ENCODE measurements at places on chromosomes 7 and 10.
A peak's percentile ranks its signal among the peaks of the same experiment; 100 is the strongest.

- H3K4me1 ChIP-seq: no peaks in the 10 kb centered on the region
- H3K4me3 ChIP-seq: no peak overlapping the region
- peak; percentile 62 for DNase-seq
- no peaks in the 10 kb centered on the region for H3K27me3 ChIP-seq
- no peaks in the 10 kb centered on the region for H3K36me3 ChIP-seq
Measured at GRCh38 chr7:23863209-23863787, 153.3 kb downstream of the STK31 start.

- no peak overlapping the region for H3K4me3 ChIP-seq
- no peak for DNase-seq
- H3K36me3 ChIP-seq: no peaks in the 10 kb centered on the region
- no peaks in the 10 kb centered on the region for H3K27me3 ChIP-seq
- H3K4me1 ChIP-seq: peaks cover 20% of the 10 kb centered on the region
Measured at GRCh38 chr10:24210501-24210900, 1.6 kb downstream of the KIAA1217 start.

- DNase-seq: no peak
- peak overlapping the region; percentile 43 for H3K27ac ChIP-seq
- no peaks in the 10 kb centered on the region for H3K4me1 ChIP-seq
- H3K36me3 ChIP-seq: no peaks in the 10 kb centered on the region
Measured at GRCh38 chr7:150515248-150516147, 826 bp downstream of the GIMAP7 start.

DNA sequence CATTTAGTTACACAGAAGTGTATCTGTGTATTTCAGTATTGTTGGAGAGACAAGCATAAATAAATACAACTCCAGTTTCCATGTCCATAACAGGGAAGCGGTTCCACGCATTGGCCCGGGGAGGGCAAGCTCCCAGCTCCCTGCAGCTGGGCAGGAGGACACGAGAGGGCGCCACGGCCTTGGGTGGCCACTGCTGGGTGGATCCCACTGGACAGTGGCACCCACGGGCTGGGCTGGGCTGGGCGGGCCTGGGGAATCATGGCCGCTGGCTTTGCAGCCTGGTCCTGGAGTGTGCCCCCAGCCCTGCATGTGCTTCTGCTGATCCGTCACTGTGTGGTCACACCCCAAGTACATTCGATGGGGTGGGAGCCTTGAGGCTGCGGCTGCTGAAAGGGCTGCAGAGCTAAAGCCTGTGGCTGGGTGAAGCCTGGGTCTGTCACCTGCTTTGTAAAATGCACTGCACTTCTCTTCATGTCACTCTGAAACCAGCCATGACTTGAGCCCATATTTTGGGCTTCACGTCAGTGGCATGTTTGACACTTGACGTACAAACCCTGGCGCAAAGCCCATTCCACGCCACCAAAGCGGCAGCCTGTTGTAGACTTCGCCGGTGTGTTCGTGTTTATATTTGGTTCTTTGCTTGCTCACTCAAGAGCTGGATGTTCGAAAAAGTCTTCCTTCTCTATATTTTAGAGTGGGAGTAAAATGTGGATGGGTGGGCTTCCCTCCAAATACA is 27.5 kb downstream of the LRRC27 start:
- no peaks in the 10 kb centered on the region for H3K27me3 ChIP-seq
- H3K4me3 ChIP-seq: no peak overlapping the region
- DNase-seq: no peak
- no peak overlapping the region for H3K27ac ChIP-seq
- H3K4me1 ChIP-seq: peaks cover 2% of the 10 kb centered on the region

DNA sequence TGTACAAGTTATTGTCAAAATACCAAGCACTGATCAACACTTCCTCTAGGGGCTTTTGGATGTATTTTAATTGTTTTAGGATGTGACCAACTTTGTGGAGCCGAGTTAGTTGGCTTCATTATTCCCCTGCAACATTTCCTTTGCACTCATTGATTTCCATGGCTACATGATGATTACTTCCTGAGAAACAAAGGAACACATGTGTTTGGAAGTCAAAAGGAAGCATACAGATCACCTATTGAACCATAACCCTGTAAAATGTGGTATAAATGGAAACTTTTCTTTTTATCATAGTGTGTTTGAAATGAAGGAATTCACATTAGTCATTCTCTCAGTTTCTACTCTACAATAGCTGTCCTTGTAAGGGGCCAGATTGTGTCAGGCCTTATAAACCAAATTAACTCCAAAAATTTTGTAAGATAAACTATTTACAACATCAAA is 32.2 kb upstream of the EXOC6 start:
- H3K36me3 ChIP-seq: no peaks in the 10 kb centered on the region
- peak; percentile 56 for DNase-seq
- H3K27ac ChIP-seq: no peak overlapping the region

- H3K36me3 ChIP-seq: no peaks in the 10 kb centered on the region
- peak overlapping the region; percentile 92 for H3K27ac ChIP-seq
- DNase-seq: peak; percentile 62
- H3K4me3 ChIP-seq: peak overlapping the region; percentile 98
- H3K27me3 ChIP-seq: no peaks in the 10 kb centered on the region
- peaks cover 13% of the 10 kb centered on the region for H3K4me1 ChIP-seq
Measured at GRCh38 chr7:140478246-140479061, 851 bp downstream of the MKRN1 start.

GRCh38 chr10:70956029-70956759 is 67.8 kb upstream of the PCBD1 start:
- no peak for DNase-seq
- H3K4me1 ChIP-seq: no peaks in the 10 kb centered on the region
- no peaks in the 10 kb centered on the region for H3K27me3 ChIP-seq
- H3K4me3 ChIP-seq: no peak overlapping the region

DNA sequence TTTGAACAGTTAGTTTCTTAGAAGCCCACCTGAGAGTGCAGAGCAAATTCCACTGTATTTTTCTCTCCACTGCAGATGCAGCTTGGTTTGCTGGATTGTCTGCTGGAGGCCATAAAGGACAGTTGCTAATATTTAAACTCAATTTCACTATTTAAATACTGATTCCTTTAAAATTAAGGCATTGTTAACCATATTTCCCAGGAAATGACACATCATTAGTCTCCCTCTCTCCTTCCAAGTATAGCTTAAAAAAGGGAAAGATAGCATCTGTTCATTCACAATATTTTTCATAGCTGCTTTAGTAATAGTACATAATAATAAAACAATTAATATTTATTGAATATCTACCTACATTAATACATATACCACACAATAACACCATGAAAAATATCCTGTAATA is 252.9 kb downstream of the HGF start:
- H3K27me3 ChIP-seq: no peaks in the 10 kb centered on the region
- no peaks in the 10 kb centered on the region for H3K4me1 ChIP-seq
- no peak overlapping the region for H3K27ac ChIP-seq
- DNase-seq: peak; percentile 20

DNA sequence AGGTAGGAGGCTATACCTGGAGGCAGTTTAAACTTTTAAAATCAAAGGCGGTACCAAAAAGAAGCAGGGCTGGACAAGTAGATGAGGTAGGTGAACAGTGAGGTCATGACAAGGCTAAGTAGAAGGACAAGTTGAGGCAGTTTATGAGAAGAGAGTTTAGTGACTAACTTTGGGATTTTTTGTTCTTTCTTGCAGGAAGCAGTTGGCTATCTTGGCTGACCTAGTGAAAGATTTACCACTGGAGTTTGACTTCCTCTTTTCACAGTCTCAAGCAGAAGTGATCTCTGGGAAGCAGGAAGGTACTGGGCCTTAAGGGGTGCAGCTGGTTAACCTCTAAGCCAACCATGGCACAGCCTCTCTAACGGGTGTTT is 26.3 kb downstream of the ENTPD7 start:
- H3K4me3 ChIP-seq: no peak overlapping the region
- H3K4me1 ChIP-seq: peaks cover 2% of the 10 kb centered on the region
- H3K27ac ChIP-seq: no peak overlapping the region
- no peaks in the 10 kb centered on the region for H3K27me3 ChIP-seq
- peaks cover 2% of the 10 kb centered on the region for H3K36me3 ChIP-seq
- DNase-seq: no peak

- H3K27me3 ChIP-seq: no peaks in the 10 kb centered on the region
- H3K27ac ChIP-seq: no peak overlapping the region
- H3K4me3 ChIP-seq: no peak overlapping the region
- H3K36me3 ChIP-seq: no peaks in the 10 kb centered on the region
Measured at GRCh38 chr10:69810675-69811397, 9.1 kb downstream of the COL13A1 start.

GRCh38 chr10:66926841-66927240 is 1.0 kb downstream of the LRRTM3 start:
- H3K27me3 ChIP-seq: peaks cover 21% of the 10 kb centered on the region
- H3K27ac ChIP-seq: no peak overlapping the region
- H3K4me1 ChIP-seq: no peaks in the 10 kb centered on the region
- no peak for DNase-seq
- no peaks in the 10 kb centered on the region for H3K36me3 ChIP-seq
- no peak overlapping the region for H3K4me3 ChIP-seq

DNA sequence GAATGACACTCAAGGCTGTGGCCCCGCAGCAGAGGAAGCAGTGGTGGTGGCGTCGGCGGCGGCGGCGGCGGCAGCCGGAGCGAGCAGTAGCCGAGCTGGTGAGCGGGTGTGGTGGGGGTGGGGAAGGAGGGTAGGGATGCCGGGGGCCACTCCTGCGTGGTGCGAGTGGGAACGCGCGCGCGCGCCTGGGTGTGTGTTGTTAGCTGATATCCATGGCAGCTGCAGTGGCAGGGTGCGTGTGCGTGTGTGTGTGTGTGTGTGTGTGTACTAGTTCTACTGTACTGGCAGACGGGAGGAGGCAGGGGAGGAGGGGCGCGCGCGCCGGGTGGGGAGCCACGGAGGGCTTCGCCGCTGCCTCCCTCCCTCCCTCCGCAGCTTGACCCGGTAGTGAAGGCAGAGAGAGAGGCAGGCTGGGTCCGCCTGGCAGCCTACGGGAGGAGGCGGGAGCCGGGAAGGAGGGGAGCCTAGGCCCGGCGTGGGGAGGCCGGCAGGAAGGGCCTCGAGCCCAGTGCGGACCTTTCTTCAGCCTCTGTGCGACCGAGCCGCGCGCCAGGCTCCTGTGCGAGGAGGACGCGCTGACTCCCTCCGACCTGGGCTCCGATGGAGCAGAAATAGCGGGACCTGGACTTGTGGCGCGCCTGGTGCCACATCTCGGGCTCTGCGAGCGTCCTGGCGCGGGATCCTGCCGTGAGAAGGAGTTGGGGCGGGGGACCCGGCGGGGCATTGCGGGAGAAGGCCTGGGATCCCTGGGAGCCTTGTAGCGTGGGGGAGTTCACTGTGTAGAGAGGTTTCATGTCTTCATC is at the start of gene MAGI2:
MAGI2 (minus strand) TSS at position 110 of the 803 bp plus-strand sequence. CDS start 347 bp downstream, outside the sequence.
- no peaks in the 10 kb centered on the region for H3K36me3 ChIP-seq
- peak within 1 kb of the TSS; percentile 66 for H3K4me3 ChIP-seq
- peaks cover 3% of the 10 kb centered on the region for H3K4me1 ChIP-seq
- no peaks in the 10 kb centered on the region for H3K27me3 ChIP-seq

DNA sequence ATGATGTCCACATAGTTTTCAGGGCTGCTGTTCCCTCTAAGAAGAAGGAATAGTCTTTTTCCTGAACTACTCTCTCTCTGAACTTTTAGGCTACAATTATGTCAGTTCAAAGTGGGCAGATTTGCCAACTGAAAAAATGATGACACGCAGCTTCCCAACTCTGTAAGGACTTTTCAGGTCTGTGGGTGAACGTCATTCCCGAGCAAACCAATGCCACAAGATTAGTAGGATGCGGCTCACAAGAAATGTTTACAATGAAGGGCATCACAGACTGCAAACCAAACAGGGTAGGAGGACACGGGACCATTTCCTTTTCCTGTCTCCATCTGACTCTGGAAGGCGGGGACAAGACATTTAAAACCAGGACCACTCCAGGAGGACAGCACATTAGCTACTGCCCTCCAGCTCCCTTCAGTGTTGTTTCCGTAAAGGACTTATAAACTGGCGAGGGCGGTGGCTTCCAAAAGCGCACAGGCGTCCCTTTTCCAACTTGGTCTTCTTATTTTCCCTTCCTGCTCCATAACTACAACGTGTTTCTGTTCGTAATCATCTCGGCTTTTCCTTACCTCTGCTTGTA is 539 bp upstream of the MKLN1 start:
- peaks cover 11% of the 10 kb centered on the region for H3K4me1 ChIP-seq
- no peaks in the 10 kb centered on the region for H3K36me3 ChIP-seq
- H3K4me3 ChIP-seq: peak overlapping the region; percentile 70
- peak; percentile 81 for DNase-seq

DNA sequence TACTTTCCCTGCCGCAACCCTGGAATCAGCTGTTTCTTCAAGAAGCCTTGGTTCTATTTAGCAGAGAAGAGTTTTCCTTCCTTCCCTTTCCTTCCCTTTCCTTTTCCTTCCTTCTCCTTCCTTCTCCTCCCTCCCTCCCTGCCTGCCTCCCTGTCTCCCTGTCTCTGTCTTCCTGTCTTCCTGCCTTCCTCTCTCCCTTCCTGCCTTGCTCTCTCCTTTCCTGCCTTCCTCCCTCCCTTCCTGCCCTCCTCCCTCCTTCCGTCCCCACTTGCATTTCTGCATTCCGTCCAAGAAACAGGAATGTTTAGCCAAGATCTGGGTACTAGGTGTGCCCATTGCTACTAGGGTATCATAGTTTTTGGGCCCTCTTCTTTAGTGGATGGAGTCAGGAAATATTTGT is 21.9 kb downstream of the SND1 start:
- peaks cover 2% of the 10 kb centered on the region for H3K4me1 ChIP-seq
- H3K4me3 ChIP-seq: no peak overlapping the region
- DNase-seq: no peak
- H3K27ac ChIP-seq: no peak overlapping the region
- H3K27me3 ChIP-seq: no peaks in the 10 kb centered on the region

- no peak overlapping the region for H3K4me3 ChIP-seq
- H3K4me1 ChIP-seq: no peaks in the 10 kb centered on the region
- DNase-seq: no peak
Measured at GRCh38 chr10:114544045-114544659, 113.9 kb downstream of the ABLIM1 start.

GRCh38 chr10:14616955-14617730 is 157.6 kb downstream of the FAM107B start:
- H3K36me3 ChIP-seq: no peaks in the 10 kb centered on the region
- DNase-seq: no peak
- no peaks in the 10 kb centered on the region for H3K27me3 ChIP-seq
- H3K27ac ChIP-seq: no peak overlapping the region
- H3K4me1 ChIP-seq: peaks cover 10% of the 10 kb centered on the region

- H3K27ac ChIP-seq: no peak overlapping the region
- H3K4me3 ChIP-seq: no peak overlapping the region
- H3K4me1 ChIP-seq: no peaks in the 10 kb centered on the region
- no peaks in the 10 kb centered on the region for H3K36me3 ChIP-seq
- no peak for DNase-seq
Measured at GRCh38 chr10:125641398-125641797, 41.6 kb downstream of the TEX36 start.

GRCh38 chr10:49762566-49762877 is 399 bp upstream of the OGDHL start:
- H3K36me3 ChIP-seq: no peaks in the 10 kb centered on the region
- no peak for DNase-seq
- no peaks in the 10 kb centered on the region for H3K4me1 ChIP-seq
- peaks cover 10% of the 10 kb centered on the region for H3K27me3 ChIP-seq
- no peak overlapping the region for H3K27ac ChIP-seq
